ENCODE measurements at places on chromosomes 12 and 14.

DNA sequence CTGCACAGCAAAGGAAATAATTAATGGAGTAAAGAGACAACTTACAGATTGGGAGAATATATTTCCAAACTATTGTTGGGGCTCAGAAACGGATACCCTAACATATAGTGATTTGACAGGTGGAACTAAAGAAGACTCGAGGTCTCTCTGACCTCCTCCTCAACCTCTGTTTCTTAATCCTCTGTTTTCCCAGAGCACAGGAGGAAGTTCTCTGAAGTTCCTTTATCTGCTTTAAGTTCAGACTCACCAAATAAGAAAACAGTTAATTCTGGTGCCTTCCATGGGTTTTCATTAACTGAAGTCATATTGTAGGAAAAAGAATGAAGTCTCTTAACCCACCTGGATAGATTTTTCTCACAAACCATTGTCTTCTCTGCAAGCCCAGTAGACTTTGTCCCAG is 29.2 kb downstream of the CLEC2D start:
- H3K27me3 ChIP-seq, result peaks cover 17% of the 10 kb centered on the region
- no peak overlapping the region for H3K27ac ChIP-seq
- H3K4me1 ChIP-seq, result peaks cover 7% of the 10 kb centered on the region
- no peak for DNase-seq
- no peak overlapping the region for H3K4me3 ChIP-seq
- peaks cover 30% of the 10 kb centered on the region for H3K36me3 ChIP-seq

DNA sequence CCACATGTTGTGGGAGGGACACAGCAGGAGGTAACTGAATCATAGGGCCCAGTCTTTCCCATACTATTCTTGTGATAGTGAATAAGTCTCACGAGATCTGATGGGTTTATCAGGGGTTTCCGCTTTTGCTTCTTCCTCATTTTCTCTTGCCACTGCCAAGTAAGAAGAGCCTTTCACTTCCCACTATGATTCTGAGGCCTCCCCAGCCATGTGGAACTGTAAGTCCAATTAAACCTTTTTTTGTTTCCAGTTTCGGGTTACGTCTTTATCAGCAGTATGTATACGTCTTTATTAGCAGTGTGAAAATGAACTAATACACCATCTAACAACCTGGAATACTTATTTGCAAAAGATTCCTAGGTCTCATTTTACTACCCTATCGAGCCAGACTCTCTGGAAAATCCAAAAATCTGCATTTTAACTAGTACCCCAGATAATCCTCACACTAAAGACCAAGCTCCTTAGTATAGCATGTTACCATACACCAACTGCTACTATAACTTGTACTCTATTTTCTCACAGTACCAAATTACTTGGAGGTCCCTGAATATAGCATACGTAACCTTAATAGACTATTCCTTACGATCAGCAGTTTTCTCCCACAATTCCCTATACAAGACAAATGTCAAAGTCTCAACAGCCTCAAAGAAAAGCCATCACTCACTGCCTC is 11.5 kb downstream of the GTF2A1 start:
- no peak for DNase-seq
- no peaks in the 10 kb centered on the region for H3K27me3 ChIP-seq
- peaks cover 37% of the 10 kb centered on the region for H3K36me3 ChIP-seq
- H3K4me1 ChIP-seq, result no peaks in the 10 kb centered on the region

- no peak overlapping the region for H3K27ac ChIP-seq
- no peak for DNase-seq
- peaks cover 4% of the 10 kb centered on the region for H3K4me1 ChIP-seq
- no peak overlapping the region for H3K4me3 ChIP-seq
Measured at GRCh38 chr12:94230357-94230905, 82.1 kb downstream of the PLXNC1 start.

- H3K27me3 ChIP-seq, result peaks cover 89% of the 10 kb centered on the region
- H3K4me3 ChIP-seq, result peak overlapping the region; percentile 79
- H3K27ac ChIP-seq, result no peak overlapping the region
Measured at GRCh38 chr12:13980538-13981295, 685 bp downstream of the GRIN2B start.

DNA sequence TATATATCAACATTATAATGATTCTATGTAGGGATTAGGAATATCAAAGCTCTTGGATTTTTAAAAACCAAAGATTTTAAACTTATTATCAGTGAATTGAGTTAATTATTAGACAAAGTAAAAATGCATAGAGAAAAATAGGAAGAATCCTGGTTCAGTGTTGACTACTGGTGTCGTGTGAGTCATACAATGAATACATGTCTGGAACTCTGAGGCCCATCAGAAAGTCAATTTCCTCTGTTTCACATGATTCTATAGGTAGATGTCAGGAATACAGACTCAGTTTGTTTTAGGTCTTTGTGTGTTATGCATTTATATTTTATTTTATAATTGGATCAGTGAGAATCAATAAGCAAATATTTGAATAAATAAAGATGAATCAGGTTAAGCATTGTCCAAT is 84.5 kb upstream of the RTL1 start:
- H3K36me3 ChIP-seq, result no peaks in the 10 kb centered on the region
- H3K27ac ChIP-seq, result no peak overlapping the region
- peaks cover 23% of the 10 kb centered on the region for H3K27me3 ChIP-seq
- H3K4me1 ChIP-seq, result no peaks in the 10 kb centered on the region

DNA sequence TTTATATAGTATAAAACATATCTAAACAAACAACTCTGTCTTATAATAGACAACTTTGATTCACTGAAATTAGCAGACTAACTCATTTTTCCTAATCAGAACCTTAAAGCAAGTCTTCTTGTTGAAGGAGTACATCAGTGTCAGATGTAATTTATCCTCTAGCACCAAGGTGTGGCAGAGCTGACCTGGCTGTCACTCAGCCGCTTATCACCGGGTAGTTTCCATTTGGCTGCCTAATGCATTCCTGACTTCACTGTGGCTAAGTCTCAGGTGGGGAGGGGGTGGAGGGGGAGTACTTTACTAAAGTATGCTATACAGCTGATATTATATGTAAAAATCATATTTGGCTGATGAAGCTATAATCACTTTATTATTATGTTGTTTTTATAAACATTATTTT is 339.9 kb upstream of the RGS6 start:
- no peaks in the 10 kb centered on the region for H3K36me3 ChIP-seq
- no peak overlapping the region for H3K27ac ChIP-seq
- H3K4me3 ChIP-seq, result no peak overlapping the region
- peaks cover 23% of the 10 kb centered on the region for H3K4me1 ChIP-seq

DNA sequence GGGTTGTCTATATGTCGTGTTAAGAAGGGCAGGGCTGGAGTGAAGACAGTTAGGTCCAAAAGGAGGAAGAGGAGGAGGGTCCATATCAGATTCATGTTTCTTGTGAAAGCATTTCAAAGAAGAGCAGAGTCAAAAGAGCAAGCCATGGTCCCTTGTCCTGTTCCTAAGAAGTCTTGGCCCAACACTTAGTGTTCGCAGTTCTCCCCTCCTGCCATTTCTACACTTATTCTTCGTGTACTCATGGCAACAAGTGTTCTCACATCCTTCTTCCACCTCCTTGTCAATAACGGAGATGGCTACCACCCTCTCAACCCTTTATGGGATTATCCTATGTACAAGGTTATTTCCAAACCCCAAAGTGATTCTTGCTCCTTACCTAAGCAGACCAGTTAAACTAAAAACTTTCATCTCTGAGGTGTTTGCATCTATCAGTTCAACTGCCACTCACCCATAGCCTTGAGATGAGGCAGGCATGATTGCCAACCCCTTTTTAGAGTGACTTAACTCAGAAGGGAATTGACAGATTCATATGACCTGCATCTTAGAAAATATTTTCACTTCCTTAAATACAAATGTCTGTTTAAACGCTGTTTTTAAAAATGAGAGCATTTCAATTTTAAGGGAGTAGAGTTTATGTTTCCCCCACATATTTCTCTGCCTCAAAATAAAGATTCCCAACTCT is 19.8 kb upstream of the RNASE2 start:
- H3K4me1 ChIP-seq, result no peaks in the 10 kb centered on the region
- no peak for DNase-seq
- no peak overlapping the region for H3K27ac ChIP-seq
- H3K4me3 ChIP-seq, result no peak overlapping the region
- peaks cover 2% of the 10 kb centered on the region for H3K36me3 ChIP-seq

GRCh38 chr12:130537051-130537450 is 179.0 kb downstream of the RIMBP2 start:
- H3K27ac ChIP-seq, result no peak overlapping the region
- DNase-seq, result no peak
- H3K27me3 ChIP-seq, result no peaks in the 10 kb centered on the region
- H3K4me1 ChIP-seq, result no peaks in the 10 kb centered on the region
- H3K4me3 ChIP-seq, result no peak overlapping the region

GRCh38 chr14:32719601-32720000 is 219.1 kb upstream of the NPAS3 start:
- H3K27me3 ChIP-seq, result no peaks in the 10 kb centered on the region
- DNase-seq, result no peak
- H3K4me1 ChIP-seq, result peaks cover 21% of the 10 kb centered on the region
- no peak overlapping the region for H3K4me3 ChIP-seq

GRCh38 chr14:79375356-79375755 is 835.9 kb downstream of the DIO2 start:
- H3K27ac ChIP-seq, result no peak overlapping the region
- H3K4me3 ChIP-seq, result no peak overlapping the region
- DNase-seq, result no peak
- no peaks in the 10 kb centered on the region for H3K36me3 ChIP-seq
- no peaks in the 10 kb centered on the region for H3K27me3 ChIP-seq

DNA sequence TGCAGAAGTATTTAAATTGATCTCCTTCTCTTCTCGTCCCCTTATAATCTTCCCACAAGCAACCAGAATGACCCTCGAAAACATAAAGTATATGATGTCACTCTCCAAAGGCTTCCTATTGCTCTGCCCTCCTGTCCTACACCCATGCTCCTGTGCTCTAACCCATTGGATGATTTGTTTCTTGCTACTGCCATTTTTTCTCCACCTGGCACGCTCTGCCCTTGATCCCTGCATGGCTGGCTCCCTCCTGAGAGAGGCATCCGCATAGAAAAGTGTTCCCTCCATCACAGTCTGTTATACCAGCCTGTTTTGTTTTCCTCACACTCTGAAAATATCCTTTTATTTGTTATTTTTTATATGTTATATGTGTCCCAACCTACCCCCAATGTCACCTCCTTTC is 19.8 kb downstream of the MYRFL start:
- no peaks in the 10 kb centered on the region for H3K36me3 ChIP-seq
- peaks cover 4% of the 10 kb centered on the region for H3K27me3 ChIP-seq
- H3K4me1 ChIP-seq, result peaks cover 5% of the 10 kb centered on the region
- H3K4me3 ChIP-seq, result no peak overlapping the region
- no peak overlapping the region for H3K27ac ChIP-seq

GRCh38 chr12:55996201-55996714 is 818 bp upstream of the SUOX start:
- H3K4me3 ChIP-seq, result peak overlapping the region; percentile 98
- peaks cover 21% of the 10 kb centered on the region for H3K36me3 ChIP-seq
- H3K4me1 ChIP-seq, result peaks cover 11% of the 10 kb centered on the region
- DNase-seq, result no peak
- H3K27me3 ChIP-seq, result no peaks in the 10 kb centered on the region
- peak overlapping the region; percentile 95 for H3K27ac ChIP-seq

- H3K4me3 ChIP-seq, result no peak overlapping the region
- no peaks in the 10 kb centered on the region for H3K36me3 ChIP-seq
- H3K4me1 ChIP-seq, result peaks cover 10% of the 10 kb centered on the region
- no peaks in the 10 kb centered on the region for H3K27me3 ChIP-seq
Measured at GRCh38 chr12:77841521-77841920, 10.8 kb downstream of the NAV3 start.

DNA sequence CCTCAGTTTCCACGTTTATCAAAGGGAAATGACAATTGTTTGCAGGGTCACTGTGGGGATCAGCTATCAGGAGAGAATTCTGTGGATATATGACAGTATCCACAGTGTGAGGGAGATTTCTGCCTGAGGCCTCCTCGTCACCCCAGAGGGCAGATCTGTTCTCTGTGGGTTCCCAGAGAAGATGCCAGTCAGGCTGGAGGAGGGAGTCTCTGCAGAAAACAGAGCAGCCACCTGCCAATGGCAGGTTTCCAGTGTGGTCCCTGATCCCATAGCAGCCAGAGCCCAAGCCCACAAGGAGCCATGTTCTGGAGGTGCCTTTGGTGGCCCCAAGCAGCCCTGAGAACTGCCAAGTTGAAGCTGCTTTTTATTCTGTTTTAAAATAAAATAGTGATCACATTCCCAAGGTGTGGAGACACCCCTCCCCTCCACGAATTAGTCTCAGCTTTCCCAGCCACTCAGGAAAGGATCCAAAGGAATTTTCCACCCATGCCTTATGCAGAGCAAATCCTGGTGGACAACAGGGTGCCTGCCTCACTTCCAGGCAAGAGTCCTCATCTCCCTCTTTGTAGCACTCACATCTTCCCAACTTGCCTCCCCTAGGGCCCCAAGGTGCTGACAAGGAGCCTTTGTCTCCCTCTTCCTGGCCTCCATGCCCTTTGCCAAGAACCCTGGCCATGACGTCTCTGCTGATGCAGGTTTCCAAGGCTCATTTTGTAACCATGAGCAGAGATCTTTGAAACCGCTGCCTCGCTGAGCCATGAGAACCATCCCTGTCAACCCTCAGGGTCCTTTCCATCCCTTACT is 20.4 kb downstream of the CMKLR1 start:
- H3K4me1 ChIP-seq, result peaks cover 11% of the 10 kb centered on the region
- H3K27ac ChIP-seq, result no peak overlapping the region
- DNase-seq, result no peak

GRCh38 chr12:105705765-105706164 is 375.3 kb downstream of the C12orf75 start:
- H3K4me1 ChIP-seq, result peaks cover 30% of the 10 kb centered on the region
- no peaks in the 10 kb centered on the region for H3K36me3 ChIP-seq
- no peaks in the 10 kb centered on the region for H3K27me3 ChIP-seq
- peak overlapping the region; percentile 68 for H3K27ac ChIP-seq
- DNase-seq, result peak; percentile 66

GRCh38 chr12:104737791-104738301 is 220.2 kb downstream of the SLC41A2 start:
- no peaks in the 10 kb centered on the region for H3K36me3 ChIP-seq
- peaks cover 17% of the 10 kb centered on the region for H3K4me1 ChIP-seq
- peaks cover 8% of the 10 kb centered on the region for H3K27me3 ChIP-seq
- no peak overlapping the region for H3K27ac ChIP-seq
- no peak overlapping the region for H3K4me3 ChIP-seq
- DNase-seq, result no peak

GRCh38 chr12:97131220-97131981 is 224.3 kb downstream of the NEDD1 start:
- no peak overlapping the region for H3K4me3 ChIP-seq
- H3K27ac ChIP-seq, result peak overlapping the region; percentile 43
- peaks cover 13% of the 10 kb centered on the region for H3K4me1 ChIP-seq
- peaks cover 2% of the 10 kb centered on the region for H3K36me3 ChIP-seq
- no peak for DNase-seq

GRCh38 chr14:83940253-83940652 is 1589.7 kb upstream of the FLRT2 start:
- DNase-seq, result no peak
- peaks cover 19% of the 10 kb centered on the region for H3K36me3 ChIP-seq
- no peak overlapping the region for H3K27ac ChIP-seq
- no peak overlapping the region for H3K4me3 ChIP-seq

DNA sequence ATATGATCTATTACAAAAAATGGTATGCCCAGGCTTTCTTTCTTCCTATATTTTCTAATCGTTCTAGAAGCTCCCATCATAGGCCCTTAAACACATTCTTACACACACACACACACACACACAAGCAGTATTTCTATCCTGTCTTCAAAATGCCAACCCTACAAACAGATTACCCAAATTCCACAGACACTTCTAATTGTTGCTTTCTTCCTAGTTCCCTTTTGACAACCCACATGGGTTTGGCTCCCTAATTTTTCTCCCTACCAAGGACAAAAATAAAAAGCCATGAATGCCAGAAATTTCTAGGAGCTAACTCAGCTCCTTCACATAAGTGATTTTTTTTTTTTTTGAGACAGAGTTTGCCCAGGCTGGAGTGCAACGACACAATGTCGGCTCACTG is 60.3 kb upstream of the NTF3 start:
- H3K4me1 ChIP-seq, result no peaks in the 10 kb centered on the region
- H3K4me3 ChIP-seq, result no peak overlapping the region
- peaks cover 53% of the 10 kb centered on the region for H3K27me3 ChIP-seq
- no peaks in the 10 kb centered on the region for H3K36me3 ChIP-seq
